AG09309 (cell line): ENCODE measurements at places on chromosomes 11 and 22.
A peak's percentile ranks its signal among the peaks of the same experiment; 100 is the strongest.

- DNase-seq = no peak
These were observed 1318.9 kb downstream of the LRRC4C start for GRCh38 chr11:40140560-40140959.

DNA sequence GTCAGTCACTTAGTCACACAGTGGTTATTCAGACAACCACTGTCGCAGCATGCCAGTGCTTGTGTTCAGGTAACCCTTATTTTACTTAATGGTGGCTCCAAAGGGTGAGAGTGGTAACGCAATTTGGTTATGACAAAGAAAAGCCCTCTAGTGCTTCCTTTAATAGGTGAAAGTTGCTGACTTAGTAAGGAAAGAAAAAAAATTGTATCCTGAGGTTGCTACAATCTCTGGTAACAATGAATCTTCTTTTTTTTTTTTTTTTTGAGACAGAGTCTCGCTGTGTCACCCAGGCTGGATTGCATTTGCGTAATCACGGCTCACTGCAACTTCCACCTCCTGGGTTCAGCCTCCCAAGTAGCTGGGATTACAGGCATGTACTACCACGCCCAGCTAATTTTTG, 64.5 kb downstream of the C11orf91 start:
- DNase-seq = peak; percentile 60

DNA sequence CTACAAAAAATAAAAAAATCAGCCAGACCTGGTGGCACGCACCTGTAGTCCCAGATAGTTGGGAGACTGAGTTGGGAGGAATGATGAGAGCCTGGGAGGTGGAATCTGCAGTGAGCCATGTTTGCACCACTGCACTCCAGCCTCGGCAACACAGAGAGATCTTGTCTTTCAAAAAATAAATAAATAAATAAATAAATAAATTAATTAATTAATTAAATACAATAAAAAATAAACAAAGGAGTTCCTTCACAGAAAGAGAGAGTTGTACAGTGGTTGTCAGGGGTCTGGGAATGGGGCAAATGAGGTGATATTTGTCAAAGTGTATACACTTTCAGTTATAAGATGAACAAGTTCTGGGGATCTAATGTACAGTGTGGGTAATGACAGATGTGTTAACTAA, 49.8 kb upstream of the GAB2 start:
- DNase-seq = no peak

DNA sequence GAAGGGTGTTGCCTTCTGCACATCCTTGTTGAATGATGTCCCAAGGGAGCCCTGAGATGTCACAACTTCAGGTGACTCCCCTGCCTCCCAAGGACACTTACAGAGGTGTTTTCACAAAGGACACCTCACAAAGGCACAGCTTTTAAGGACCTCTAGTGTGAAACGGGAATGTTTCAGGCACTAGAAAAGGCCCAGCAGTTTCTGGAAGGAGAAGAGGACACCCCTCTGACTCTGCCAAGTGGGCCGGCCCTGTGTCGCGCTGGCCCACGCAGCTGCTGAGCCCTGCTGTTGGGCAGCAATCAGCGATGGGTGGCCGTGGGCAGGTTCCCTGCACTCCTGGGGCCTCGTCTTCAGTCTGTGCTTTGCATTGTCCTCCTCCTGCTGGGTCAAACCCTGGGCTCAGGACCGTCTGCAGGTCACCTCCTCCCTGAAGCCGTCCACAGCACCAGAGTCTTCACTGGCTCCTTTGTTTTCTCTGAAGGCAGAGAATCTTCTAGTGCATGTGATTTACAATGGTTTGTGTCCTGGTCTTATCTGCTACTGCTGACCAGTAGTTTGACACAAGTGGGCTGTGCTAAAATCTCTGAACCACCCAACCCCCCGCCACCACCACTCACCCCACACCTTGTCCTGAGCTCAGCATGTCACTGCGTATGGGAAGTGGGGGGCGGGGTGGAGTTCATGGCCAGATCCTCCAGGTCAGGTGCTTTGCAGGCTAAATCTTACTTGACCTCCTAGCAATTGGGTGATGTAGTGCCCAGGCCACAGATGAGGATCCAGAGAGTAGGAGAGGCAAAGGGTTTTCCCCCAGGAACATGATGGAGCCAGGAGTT, 3.2 kb downstream of the LINC01488 start:
- no peak for DNase-seq

- no peak for DNase-seq
These were observed 61.5 kb downstream of the STIM1 start for GRCh38 chr11:3916962-3917361.

DNA sequence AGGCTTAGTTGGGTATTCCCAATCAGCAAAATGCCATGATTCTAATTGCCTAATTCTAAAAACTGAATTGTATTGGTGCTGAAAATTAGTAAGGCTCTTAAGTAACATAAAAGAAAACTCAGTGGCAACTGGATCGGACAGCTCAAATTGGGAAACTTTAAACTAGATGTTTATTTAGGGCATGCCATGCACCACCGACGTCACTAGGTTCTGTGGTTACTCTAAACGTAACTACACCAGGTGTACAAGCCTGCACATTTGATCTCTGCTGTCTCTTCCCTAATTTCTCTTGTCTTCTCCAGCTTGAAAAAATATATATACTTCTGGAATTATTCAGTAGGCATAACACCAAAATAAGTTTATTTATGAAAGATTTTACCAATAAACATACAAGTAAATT, 378.2 kb downstream of the DCDC1 start:
- DNase-seq = no peak

DNA sequence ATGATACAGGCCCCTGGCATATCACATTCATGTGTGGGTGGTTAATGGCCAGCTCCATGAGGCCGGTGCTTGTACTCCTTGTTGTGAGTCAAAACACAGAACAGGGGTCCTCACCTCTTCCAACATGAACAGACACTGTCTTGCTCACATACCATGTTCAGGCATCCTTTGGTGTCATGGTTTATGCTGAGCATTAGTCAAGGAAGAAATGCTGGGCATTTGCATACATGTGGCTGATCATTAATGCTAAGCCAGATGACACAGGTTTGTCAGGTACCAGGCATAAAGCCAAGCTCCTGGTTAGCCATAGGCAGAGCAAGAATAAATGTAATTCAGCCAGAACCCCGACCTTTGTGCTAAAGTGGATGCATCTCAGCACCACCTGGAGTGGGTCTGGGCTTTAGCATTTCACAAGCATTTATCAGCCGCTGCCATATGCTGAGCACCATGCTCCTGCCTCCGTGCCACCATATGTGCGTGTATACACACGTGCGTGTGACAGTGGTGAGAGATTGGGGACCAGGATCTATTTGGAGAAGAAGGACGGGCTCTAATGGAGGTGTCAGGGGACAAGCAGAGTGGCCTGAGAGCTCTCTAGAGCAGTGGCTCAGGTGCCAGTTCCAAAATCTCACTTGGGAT, 55.0 kb downstream of the MICAL2 start:
- DNase-seq = no peak

DNA sequence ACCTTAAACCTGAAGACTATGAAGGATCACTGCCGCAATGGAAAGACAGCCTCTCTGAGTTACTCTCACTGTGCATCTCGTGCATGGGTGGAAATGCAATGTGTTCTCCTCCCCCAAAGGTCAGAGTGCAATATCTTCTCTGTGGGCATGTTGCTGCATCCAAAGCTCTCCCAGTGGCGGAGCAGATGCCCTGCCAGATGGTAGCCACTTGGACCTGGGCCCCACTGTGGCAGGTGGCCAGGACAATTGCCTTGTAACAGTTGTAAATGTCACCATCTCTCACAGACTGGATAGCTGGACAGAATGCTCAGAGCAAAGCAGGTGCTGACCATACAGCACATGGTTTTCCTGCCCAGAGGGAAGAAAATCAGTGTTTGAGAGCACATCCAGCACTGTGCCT, 542.0 kb downstream of the FAM181B start:
- DNase-seq = no peak

DNA sequence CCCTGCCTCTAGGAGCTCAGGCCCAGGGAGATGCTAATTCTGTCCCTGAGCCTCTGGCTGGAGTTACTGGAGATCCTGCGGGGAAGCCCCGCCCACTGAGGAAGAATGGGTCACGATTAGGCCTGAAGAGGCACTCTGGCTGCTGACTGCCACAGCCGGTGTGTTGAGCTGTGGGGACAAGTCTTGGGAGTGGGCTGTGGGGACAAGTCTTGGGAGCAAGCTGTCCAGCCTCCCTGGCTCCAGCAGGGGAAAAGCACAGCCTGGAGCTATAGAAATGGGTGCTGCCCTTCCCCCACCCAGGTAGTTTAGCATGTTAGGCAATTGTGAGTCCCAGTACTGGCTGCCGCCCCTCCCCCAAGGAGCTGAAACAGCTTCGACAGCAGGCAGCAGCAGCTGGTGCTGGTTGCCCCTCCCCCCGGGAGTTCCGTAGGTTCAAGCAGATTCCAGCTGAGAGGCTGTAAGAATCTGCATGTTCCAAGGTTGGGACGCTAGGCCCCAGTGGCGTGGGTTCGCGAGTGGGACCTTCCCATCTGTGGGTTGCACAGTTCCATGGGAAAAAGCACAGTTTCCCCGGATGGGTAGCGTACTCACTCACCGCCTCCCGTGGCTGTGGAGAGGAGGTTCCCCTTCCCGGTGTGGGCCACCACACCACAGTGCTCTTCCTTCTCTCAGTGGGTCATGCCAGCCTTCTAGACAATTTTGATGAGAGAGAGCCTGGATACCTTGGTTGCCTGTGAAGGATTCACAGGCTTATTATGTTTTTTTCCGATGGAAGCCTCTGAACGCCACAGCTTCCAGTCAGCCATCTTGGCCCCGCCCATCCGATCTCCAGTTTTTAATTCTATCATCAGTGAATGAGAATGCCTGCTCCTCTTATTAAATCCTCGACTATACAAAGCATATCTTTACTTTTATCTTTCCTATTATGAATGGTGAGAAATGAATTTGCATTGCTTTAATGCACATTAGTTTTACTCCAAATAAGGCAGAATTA, 61.5 kb downstream of the MSANTD4 start:
- DNase-seq = no peak

DNA sequence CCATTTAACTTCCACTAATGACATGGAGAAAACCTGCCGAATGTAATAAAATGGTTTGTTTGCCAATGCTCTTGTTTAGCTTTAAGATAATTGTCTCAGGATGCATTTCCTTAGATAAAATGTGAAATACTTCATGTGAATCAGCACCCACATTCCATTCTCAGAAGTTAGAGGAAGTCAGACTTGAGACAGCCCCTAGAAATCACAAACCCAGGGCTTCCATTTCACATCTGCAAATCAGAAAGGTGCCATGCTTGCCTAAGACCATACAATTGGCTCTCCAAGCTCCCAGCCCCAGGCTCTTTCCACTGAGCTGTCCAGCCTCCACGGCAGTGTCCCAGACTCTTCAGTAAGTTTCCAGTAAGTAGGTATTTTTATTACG, 35.6 kb upstream of the ADORA2A start:
- DNase-seq = peak; percentile 79

DNA sequence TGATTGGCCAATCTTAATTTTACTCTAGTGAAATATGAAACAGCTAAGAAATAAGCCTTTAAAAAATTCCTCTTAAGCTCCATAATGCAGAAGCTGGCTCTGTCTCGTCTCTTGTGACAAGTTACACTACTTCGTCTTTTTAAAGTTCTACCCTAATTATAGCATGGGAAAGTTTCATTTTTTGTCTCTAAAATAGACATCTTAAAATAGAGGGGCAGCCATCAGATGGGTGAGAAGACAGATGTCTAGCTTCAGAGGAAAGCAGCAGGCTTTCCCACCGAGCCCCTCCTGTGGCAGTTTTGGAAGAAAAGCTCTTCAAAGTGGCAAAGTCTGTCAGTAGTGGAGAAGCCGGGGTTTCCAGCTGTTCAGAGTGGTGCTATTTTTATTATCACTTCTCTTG, 39.5 kb downstream of the XRRA1 start:
- no peak for DNase-seq

- DNase-seq = no peak
These were observed 344.1 kb downstream of the SOX6 start for GRCh38 chr11:16012125-16012751.
